ENCODE measurements at places on chromosomes 1 and 21.

DNA sequence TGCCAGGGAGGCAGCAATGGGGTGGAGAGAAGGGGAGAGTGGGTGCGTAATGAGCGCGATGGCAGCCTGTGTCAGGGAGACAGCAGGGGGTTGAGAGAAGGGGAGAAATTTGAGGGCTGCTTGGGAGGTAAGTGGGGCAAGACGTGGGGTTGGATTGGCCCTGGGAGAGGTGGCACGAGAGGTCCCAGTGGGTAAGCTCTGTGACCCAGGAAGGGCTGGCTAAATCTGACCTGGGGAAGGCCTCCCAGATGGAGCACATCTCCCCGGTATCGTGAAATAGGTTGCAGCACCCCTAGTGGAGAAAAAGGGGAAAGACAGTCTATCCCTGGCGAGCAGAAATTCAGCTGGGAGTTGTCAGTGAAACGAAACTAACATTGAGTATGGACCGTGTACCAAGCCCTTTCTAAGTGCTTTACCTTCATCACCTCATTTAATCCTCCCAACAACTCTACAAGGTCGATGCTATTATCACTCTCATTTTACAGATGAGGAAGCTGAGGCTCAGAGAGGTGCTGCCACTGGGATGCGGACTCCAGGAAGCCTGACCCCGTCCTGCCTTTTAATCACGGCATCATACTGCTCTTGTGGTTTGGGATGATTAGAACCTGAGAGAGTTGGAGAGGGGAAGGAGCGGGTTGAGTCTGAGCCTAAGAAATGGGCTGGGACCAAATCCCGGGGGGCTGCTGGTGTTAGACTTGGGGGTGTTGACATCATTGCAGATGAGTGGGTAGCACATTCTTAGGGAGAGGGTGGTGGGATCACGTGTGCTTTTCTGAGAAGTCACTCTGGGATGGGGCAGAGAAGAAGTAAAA is 56.6 kb upstream of the RPL11 start:
- peak; percentile 40 for DNase-seq

- no peak for DNase-seq
Observed at GRCh38 chr1:41277371-41277975, 35.4 kb upstream of the SCMH1 start.

- peak; percentile 47 for DNase-seq
Observed at GRCh38 chr1:156591432-156592157, at the start of gene NAXE. Gene NAXE (plus strand): TSS chr1:156591776. CDS start chr1:156591805, 29 bp downstream.

DNA sequence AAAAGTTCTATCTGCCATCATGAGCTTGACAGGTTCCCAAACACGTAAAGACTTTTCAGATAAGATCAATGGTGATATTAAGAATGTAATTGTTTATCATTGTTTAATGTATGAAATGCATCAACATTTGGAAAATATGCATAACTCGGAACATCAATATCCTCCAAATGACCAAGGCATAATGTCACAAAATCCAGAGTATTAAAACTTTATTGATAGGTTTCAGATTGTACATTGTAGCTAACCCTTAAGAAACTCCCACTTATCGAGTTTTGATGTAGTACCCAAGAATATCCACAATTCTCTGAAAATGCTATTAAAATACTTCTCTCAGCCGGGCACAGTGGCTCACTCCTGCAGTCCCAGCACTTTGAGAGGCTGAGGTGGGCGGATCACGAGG is 12.1 kb upstream of the TNNI1 start:
- no peak for DNase-seq

DNA sequence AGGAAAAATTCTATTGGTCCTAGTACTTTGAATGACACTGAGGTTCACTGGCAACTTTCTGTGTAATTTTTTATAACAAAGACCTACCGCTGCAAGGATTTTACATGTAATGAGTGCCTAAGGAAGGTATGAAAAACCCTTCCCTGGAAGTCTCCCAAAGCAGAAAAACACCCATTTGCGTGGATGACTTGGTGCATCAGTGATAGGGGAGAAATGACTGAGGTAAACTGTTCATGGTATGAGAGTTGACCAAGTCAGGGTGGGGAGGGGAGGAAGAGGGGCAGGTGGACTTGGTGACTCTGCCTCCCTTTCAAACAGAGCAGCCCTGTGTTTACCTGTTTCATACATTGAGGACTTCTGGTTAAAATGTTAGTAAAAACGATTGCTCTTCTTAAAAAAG is 78.8 kb upstream of the IPO9 start:
- DNase-seq: no peak

Measured in stimulated activated CD8-positive, alpha-beta memory T cell treated with anti-CD3 and anti-CD28 coated beads, Interleukin-12 subunit alpha, Interleukin-12 subunit beta, amount 100 ng/mL, for 1 hour (primary cell).